MG63 (cell line): ENCODE measurements at places on chromosomes 1 and 21.
A peak's percentile ranks its signal among the peaks of the same experiment; 100 is the strongest.

GRCh38 chr1:159974350-159974965 is 20.4 kb upstream of the SLAMF9 start:
- DNase-seq, result no peak

DNA sequence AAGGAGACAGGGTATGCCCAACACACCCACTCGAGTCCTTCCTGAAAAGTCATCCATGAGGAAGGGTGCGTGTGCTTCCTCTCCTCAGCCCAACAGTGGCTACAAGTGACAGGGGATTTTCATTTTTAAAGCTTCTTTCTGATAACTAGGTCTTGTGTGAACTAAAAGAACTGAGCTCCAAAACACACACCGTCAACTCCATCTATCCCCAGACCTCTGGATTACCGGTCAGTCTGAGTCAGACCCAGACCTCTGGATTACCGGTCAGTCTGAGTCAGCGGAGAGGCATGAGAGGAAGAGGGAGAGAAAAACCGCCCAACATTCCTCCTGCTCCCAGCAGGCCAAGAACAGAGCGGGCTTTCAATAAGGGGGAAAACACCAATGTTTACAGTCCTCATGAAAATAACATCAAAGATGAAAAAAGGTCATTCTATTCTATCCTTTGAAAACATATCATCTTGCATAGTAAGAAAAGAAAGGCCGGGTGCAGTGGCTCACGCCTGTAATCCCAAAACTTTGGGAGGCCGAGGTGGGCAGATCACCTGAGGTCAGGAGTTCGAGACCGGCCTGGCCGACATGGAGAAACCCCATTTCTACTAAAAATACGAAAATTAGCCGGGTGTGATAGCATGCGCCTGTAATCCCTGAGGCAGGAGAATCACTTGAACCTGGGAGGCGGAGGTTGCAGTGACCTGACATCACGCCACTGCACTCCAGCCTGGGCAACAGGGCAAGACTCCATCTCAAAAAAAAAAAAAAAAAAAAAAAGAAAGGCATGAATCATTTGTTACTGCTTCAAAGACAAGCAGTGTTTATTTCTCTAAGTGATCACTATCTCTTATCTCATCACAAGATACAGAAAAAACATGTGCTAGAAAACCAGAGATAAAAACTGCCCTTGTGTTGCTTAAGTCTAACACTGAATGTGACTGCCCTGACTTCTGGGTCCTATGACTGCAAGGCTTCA is 3.4 kb downstream of the PTTG1IP start:
- peak; percentile 96 for DNase-seq

- no peak for DNase-seq
Observed at GRCh38 chr1:226590614-226591013, 42.0 kb downstream of the STUM start.

DNA sequence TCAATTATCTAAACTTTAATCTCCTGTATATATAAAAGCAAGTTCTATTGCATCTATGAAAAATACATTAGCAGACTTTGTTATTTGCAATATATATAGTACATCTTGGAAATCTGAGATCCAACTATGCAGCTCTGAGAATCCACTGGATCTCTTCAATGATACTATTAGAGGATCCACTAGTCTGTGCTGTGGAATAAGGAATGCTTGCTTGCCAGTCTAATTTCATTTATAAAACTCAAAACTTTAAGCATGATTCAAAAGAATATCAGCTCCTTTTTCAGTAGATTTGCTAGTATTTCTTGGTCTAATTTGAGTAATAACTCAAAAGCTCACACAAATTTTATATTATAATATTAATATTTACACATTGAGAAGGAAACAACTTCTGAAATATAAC is 115.1 kb downstream of the SPATA6 start:
- no peak for DNase-seq

DNA sequence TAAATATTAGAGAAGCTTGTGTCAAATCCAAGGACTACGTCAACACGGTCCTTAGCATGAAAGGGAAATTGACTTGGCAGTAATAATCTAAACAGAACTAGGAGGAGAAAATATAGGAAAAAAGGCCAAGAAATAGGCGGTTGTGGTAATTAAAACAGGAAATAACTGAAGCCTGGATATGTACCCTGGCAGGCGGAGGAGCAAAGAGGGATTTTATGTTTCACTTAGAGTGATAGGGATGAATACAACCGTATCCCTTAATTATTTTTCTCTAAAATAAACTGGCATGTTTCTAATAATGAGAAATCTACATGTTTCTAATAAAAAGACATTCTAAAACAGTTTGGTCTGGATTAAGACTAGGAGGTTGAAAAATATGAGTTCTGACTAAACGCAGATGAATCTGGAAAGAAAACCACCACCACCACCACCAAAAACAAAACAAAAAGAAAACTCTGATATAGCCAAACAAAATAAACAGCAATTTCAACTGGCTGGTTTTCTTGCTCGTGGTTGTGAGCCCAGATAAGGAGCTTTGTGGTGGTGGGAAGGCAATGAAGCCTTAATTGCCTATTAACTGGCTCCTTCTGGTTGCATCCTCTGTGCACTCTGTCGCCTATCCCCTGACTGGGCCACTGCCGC is 334.2 kb upstream of the SNX7 start:
- peak; percentile 52 for DNase-seq

DNA sequence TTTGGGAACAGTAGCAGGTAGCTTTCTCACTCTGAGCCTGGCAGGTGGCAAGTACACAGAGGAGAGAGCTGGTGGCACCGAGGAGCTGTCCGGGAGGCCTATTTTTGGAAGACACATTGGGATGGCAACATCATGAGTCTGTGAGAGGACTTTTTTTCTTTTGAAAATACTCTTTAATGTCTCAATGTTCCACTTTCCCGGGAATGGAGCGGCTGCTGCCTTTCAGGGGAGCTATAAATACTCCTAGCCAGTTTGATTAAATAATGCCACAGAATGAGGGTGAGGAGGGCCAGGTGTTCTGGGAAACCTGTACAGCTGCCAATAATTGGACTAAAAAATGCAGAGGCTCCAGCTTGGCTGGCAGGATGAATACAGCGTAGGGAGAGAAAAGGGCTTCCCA is 93.3 kb upstream of the COG2 start:
- DNase-seq, result no peak

DNA sequence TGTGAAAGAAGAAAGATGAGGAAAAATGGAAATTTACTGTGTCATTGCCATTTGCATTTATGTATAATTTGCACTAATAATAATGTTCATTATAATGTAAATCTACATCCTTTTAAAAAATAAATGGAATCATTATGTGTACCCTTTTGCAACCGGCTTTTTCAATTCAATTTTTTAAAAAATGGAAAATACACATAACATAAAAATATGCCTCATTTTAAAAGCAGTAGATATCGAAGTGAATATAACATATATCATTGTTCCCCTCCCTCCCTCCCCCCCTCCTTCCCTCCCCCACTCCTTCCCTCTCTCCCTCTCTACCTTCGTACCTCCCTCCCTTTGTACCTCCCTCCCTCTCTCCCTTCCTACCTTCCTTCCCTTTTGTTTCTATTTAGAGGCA is 33.0 kb downstream of the UBE4B start:
- DNase-seq, result no peak

- DNase-seq, result no peak
Observed at GRCh38 chr1:214125819-214126218, 138.0 kb downstream of the PROX1 start.

DNA sequence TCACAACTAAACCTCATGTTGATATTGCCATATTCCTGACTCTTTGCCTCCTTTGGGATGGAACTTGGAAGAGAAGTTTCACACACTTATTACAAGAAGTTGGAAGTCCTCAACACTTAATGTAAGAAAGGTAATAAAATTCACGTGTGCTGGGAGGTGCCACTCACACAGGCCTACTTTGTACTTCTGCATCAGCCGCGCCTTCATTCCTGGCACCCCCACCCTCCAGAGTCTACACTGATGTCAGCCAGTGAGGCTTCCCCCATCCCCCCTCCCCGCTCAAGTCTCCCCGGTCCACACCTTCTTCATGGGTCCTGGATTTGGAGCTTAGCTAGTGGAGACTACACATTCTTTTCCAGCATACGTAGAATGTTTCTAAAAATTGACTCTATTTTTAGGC is 24.8 kb upstream of the SLC45A1 start:
- DNase-seq, result no peak

DNA sequence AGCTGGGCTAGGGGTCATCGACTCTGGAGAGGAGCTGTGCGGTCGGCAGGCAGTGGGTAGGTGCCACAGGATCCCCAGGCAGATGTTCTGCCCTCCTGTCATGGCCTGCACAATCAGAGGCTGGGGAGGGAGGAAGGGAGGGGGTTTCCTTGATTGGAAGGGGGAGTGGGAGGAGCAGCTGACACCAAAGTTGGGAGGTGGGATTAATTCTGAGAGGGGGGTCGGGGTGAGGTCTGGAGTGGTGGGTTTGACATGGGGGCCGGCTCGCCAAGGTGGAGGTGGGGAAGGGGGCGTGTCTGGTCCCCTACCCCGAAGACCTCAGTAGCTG is 651 bp upstream of the HPCA start:
- DNase-seq, result no peak
